ENCODE measurements at places on chromosomes 7 and 10. TPM values are rescaled to one million over a fixed set of nuclear protein-coding genes. Genes with fewer than 3 reads are reported as not detected.
A peak's percentile ranks its signal among the peaks of the same experiment; 100 is the strongest.

- H3K4me3 ChIP-seq = no peak overlapping the region
- H3K36me3 ChIP-seq = no peaks in the 10 kb centered on the region
- H3K4me1 ChIP-seq = no peaks in the 10 kb centered on the region
- DNase-seq = no peak
- H3K27me3 ChIP-seq = no peaks in the 10 kb centered on the region
- no peak overlapping the region for H3K27ac ChIP-seq
Measured at GRCh38 chr7:70619130-70619529, 512.8 kb upstream of the GALNT17 start.

RBAK gene
- total RNA-seq = 7.4 TPM

TUBAL3 gene
- not detected for total RNA-seq

DNA sequence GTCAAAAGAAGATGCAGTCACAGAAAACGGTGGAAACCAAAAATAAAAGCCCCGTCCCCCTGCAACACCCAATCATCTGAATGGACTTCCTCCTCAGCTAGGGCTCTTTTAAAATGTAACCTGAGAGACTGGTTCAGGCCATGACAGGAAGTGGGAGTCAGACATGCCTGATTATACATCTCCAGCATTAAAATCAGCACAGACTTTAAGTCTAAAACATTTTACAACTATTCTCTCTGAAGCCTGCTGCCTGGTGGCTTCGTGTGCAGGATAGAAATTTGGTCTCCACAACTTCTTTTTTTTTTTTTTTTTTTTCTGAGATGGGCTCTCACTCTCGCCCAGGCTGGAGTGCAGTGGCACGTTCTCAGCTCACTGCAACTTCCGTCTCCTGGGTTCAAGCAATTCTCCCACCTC lies 30.3 kb downstream of the HACD1 start:
- H3K4me3 ChIP-seq = no peak overlapping the region
- H3K27ac ChIP-seq = no peak overlapping the region
- H3K27me3 ChIP-seq = no peaks in the 10 kb centered on the region
- no peaks in the 10 kb centered on the region for H3K36me3 ChIP-seq
- peaks cover 17% of the 10 kb centered on the region for H3K4me1 ChIP-seq
- peak; percentile 16 for DNase-seq

DNA sequence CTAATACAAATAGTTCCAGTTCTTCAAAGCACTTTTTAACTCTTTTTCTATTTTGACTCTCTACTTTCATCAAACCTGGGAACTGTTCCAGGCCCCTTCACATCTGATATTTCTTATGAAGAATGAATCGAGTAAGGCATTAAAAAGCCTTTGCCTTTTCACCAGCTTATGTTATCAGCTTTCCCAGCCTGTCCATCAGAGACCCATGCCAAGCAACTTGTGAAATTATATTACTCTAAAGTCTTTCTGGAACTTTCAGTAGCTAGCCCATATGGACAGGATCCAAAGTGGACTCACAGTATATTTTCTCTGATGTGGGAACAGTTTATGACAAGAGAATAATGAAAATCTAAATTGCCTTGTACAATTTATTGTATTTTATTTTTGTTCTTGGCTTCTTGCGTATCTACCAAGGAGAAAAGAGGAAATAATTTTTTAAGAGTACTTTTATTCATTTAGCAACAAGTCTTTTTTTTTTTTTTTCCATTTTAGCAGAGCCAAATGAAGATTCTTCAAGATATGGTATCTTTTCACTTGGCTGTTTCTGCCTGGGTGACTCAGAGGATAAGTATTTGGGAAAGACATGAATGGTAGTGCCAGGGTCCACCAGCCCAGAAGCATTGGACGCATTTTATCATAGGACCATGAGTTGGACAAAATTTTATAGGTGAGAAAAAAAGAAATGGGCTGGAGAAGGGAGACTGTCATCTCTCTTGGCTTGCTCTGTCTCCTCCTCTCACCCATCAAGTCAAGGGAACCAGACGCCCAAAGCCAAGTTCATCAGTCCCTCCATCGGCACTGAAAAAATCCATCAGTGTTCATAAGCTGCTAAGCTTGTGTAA lies 195.8 kb upstream of the NEBL start:
- H3K36me3 ChIP-seq = no peaks in the 10 kb centered on the region
- no peak for DNase-seq
- H3K4me3 ChIP-seq = no peak overlapping the region
- no peaks in the 10 kb centered on the region for H3K4me1 ChIP-seq

GRCh38 chr7:11436316-11436715 lies 395.7 kb downstream of the THSD7A start:
- no peak overlapping the region for H3K27ac ChIP-seq
- no peak for DNase-seq
- H3K27me3 ChIP-seq = no peaks in the 10 kb centered on the region

- H3K4me1 ChIP-seq = peaks cover 38% of the 10 kb centered on the region
- H3K27me3 ChIP-seq = peaks cover 2% of the 10 kb centered on the region
- no peak overlapping the region for H3K27ac ChIP-seq
- DNase-seq = no peak
- no peak overlapping the region for H3K4me3 ChIP-seq
Measured at GRCh38 chr7:16061630-16062029, 359.7 kb downstream of the CRPPA start.

NKX2-3 gene
- not detected for total RNA-seq

DNA sequence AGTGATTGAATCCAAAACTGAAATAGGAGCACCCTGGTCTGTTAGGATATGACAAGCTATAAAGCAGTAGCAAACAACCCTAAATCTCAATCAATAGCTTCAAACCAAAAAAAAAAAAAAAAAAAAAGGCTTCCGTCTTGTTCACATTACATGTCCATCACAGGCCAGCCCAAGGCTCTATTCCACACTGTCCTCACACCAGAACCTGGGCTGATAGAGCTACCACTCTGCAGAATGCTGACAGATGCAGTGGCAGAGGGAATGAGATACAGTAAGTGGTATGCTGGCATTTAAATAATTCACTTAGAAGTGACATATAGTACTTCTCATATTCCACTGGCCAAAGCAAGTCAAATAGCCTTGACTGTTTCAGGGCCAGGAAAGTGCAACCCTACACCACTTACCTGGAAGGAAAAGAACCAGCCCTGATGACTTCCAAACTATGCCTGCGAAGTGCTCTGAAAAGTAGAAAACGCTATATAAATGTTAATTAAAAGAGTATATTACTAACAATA lies 5.8 kb downstream of the CDCA7L start:
- H3K4me3 ChIP-seq = no peak overlapping the region
- H3K36me3 ChIP-seq = peaks cover 29% of the 10 kb centered on the region
- no peak for DNase-seq

- H3K4me1 ChIP-seq = peaks cover 21% of the 10 kb centered on the region
- no peak overlapping the region for H3K27ac ChIP-seq
- no peak overlapping the region for H3K4me3 ChIP-seq
- H3K36me3 ChIP-seq = 0 out of 2 replicates have a peak, but pooled peaks cover under 1% of the 10 kb centered on the region
Measured at GRCh38 chr7:121433775-121434174, 37.7 kb upstream of the FAM3C start.

- no peak overlapping the region for H3K4me3 ChIP-seq
- H3K4me1 ChIP-seq = peaks cover 6% of the 10 kb centered on the region
- DNase-seq = peak; percentile 30
- peaks cover 24% of the 10 kb centered on the region for H3K27me3 ChIP-seq
- H3K36me3 ChIP-seq = peaks cover 15% of the 10 kb centered on the region
Measured at GRCh38 chr7:30717181-30717580, 34.8 kb upstream of the INMT start.

Data from HFFc6 (cell line).